ENCODE measurements at places on chromosomes 6 and 20.

GRCh38 chr6:73523434-73524123 lies 2.7 kb upstream of the EEF1A1 start:
- no peak for DNase-seq

- DNase-seq = peak; percentile 13
These were observed 2.0 kb downstream of the SMIM29 start for GRCh38 chr6:34246563-34247391.

GRCh38 chr6:168950858-168951214 lies 302.8 kb downstream of the THBS2 start:
- DNase-seq = no peak

GRCh38 chr20:39245685-39246311 lies 283.7 kb downstream of the DHX35 start:
- DNase-seq = no peak

GRCh38 chr20:723756-724155 lies 44.5 kb downstream of the SLC52A3 start:
- DNase-seq = no peak

Data from NCI-H1105 (cell line).